Retina (tissue), 1 donor: ENCODE measurements at places on chromosomes 5 and 9.

- DNase-seq, result no peak
These were observed 70.4 kb upstream of the IQGAP2 start for GRCh38 chr5:76332611-76333205.

- no peak for DNase-seq
These were observed 114.3 kb downstream of the CRB2 start for GRCh38 chr9:123470121-123470782.

GRCh38 chr5:127254729-127255284, 35.8 kb upstream of the MEGF10 start:
- no peak for DNase-seq

- DNase-seq, result no peak
These were observed 10.3 kb downstream of the LPCAT1 start for GRCh38 chr5:1513326-1514026.

DNA sequence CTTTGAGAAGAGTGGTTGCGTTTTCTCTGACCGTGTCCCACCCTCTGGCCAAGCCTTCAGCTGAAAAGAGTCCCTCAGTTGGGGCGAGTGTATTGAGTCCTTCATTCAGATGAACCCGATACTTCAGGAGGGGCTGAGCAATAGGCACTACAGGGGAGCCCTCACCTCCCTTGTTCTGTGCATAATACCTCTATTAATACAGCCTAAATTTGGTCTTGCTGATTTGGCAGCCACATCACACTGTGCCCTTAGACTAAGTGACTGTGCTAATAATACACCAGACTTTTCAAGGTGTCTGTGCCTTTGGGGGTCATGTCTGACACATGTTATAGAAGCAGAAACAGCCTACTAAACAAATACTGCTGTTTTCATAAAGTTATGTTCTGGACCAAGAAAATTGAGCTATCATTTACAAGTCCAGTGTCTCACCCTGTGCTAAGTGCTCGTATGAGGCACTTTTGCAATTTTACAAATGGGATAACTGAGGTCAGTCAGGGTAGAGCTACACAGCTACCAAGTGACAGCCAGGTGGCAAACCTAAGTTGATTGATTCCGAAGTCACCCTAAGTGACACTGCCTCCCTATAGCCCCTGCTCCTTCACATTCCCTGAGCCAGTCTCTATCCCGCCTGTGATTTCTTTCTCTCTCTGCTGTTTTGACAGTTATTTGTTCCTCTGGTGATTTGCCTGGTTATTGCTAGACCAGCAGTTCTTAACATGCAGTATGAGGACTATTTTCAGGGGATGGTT, 56.0 kb downstream of the RAD23B start:
- DNase-seq, result no peak

GRCh38 chr9:120387257-120388002, 192.5 kb downstream of the CDK5RAP2 start:
- no peak for DNase-seq

- no peak for DNase-seq
These were observed 260.3 kb upstream of the KLF4 start for GRCh38 chr9:107749787-107750444.

- DNase-seq, result no peak
These were observed 11.6 kb upstream of the SPTAN1 start for GRCh38 chr9:128540634-128541360.

GRCh38 chr5:98977723-98978122, 48.9 kb upstream of the CHD1 start:
- no peak for DNase-seq
